Left colon (tissue), 2 donors: ENCODE measurements at places on chromosomes 7 and 10. TPM values are rescaled to one million over a fixed set of nuclear protein-coding genes. Genes with fewer than 3 reads are reported as not detected.

The COL26A1 gene
- not detected for total RNA-seq

- DNase-seq, result no peak
Observed at GRCh38 chr10:76779796-76780301, 857.8 kb downstream of the KCNMA1 start.

The NEUROD6 gene
- total RNA-seq, result not detected

The CAV1 gene
- 15.7 TPM for total RNA-seq

The PLEKHA1 gene
- total RNA-seq, result 49.2 TPM

GRCh38 chr7:135375908-135376699, 133.8 kb downstream of the CNOT4 start:
- DNase-seq, result no peak

DNA sequence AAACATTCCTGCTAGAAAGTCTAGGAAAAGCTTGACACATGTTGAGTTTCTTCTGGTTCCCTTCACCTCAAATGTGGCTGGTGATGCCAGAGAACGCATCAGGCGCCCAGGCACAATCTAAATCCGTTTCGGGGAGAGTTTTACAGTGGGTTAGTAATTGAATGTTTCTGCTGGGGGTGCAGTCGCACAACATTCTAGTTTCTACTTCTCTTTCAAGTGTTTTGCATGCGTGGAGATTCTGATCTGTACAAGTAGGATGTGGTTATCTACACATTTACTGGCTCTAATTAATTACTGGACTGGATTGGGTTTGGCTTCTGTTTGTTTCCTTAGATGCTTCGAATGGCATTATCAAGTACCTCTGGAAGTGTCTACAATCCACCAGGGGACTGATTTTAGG, 173.8 kb downstream of the TMEM26 start:
- DNase-seq, result no peak

DNA sequence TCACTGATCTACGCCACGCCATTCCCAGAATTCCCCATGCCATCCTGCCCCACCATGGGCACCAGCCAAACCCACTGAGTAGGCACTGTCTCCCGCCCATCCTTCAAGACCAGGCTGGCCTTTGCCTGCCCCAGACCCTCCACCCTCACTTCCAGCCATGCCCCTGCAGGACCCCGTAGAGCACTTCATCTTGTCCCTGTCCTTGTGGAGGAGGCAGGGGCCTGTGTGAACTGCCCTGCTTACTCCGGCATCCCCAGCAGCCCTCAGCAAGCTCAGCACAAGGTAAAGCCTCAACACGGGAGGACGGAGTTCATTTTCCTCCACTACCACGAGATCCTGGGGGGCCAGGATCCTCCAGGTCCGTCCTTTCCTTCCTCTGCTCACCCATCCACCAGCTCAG, 577.7 kb downstream of the PTPRN2 start:
- no peak for DNase-seq

- DNase-seq, result no peak
Observed at GRCh38 chr10:88745633-88746032, 14.2 kb upstream of the LIPN start.

The MACC1 gene
- 9.7 TPM for total RNA-seq
